Kidney glomerular epithelial cell (primary cell): ENCODE measurements at places on chromosomes 4 and X.

- no peak for DNase-seq
Measured at GRCh38 chr4:1967512-1968149, 41.1 kb downstream of the NELFA start.

DNA sequence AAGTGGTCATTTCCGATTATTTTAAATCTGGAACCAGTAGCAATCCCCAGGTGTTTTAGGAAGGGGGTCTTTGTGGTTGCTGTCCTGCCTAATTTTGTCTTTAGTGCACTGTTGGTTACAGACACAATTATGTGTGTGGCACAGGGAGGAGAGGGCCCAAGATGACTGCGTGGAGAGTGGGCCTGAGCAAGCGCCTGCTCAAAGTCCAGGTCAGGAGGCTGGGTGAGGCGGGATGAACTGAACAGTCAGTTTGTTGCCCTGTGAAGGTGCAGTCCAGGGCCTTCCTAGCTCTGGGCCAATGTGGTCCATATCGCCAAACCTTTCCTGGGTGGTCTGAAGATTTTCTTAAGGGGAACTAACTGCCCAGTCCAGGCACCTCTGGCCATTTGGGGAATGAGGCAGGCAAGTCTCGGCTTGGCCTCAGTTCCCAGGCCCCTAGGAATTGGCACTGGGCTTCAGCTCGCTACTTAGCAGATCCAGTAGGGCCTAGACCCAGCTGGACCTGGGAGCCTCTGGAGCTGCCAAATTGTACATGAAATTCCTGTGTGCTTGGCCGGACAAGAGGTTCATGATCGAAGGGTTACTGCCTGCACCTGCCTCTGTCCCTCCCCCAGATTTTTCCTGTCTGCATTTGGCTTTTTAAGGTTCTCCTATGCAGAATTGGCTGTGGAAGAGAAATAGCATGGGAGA lies 47.6 kb downstream of the ANAPC4 start:
- no peak for DNase-seq

DNA sequence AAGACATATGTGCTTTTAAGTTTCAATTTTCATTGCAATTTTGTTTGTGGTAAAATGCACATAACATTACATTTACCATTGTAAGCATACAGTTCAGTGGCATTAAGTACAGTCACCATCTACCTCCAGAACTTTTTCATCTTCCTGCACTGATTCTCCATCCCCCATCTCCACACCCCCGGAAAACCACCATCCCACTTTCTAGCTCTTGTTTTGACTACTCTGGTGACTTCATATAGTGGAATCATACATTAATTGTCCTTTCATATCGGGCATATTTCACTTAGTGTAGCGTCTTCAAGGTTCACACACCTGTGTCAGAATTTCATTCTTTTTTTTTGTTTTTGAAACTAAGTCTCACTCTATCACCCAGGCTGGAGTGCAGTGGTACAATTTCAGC lies 143.5 kb downstream of the GPR143 start:
- no peak for DNase-seq

DNA sequence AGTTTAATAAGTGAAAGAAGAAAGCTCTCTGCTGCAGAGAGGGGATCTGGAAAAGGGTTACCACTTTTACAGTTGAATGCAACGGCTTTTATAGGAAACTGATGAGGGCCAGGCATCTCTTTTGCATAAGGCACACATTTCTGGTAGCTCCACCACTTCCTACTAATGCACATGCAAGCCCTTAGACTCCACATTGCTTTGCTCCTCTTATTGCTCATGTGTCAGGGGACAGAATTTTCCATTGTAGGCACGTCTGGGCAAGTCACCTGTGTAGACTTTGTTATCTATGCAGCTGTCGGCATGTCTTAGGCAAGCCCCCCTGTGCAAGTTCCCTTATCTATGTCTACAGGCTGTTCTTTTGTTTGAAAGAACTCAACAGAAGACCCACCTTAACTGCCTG lies 294.6 kb upstream of the STS start:
- DNase-seq, result no peak

- peak; percentile 37 for DNase-seq
Measured at GRCh38 chr4:108053251-108053711, 63.6 kb downstream of the HADH start.

- no peak for DNase-seq
Measured at GRCh38 chr4:533318-534100, 34.5 kb downstream of the PIGG start.

DNA sequence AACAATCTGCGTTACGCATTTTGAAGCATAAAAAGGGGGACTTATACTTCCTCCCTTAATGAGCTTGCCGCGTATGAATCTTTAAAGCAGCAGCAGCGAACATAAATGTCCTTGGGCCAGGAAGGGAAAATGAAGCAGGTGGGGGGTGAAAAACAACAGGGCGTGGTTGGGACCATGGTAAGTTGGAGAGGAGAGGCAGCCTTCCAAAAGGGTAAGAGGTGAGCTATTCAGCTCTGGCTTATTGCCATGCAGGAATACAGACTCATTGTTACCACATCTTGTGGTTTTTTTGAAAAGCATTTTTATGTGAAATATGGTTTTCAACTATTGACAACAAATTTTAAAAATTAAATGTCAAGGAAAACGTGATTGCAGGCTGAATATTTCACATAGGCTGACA lies 710.7 kb upstream of the FAM241A start:
- no peak for DNase-seq

- no peak for DNase-seq
Measured at GRCh38 chrX:39931529-39932282, 166.1 kb downstream of the BCOR start.

DNA sequence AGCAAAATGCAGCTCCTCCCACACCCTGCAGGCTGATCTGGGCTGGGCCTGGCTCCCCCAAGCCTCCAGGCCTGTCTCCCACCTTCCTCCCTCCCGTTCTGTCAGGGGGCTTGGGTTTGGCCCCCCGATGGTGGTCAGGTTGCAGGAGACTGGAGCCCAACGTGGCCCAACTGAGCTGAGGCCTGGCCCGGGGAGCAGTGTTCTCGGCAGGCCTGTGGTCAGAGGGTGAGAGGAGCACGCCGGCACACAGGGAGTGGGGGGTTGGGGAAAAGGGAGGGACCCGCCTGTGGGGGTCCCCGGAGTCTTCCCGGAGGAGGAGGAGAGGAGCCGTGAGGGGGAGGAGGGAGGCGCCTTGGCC lies 43.2 kb upstream of the NKX1-1 start:
- DNase-seq, result no peak

DNA sequence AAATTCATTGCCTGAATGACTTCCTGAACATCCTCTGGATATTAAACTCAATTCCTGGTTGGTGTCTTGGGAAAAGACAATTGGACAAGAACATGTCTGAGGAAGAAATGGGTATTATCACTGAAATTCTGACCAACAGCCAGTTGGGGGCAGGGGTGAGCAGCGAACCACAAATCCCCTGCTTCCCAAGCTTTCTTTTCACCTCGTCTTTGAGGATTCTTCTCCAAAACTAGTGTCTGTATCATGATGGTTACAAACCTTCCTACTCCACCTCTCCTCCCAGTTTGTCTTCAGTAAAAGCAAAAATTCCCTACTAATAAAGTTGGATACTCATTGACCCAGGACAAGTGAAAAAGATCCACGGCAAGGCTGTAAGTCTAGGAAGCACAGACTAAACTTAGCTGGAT lies 48.3 kb upstream of the WDR1 start:
- DNase-seq, result peak; percentile 36

GRCh38 chrX:20595928-20596575 lies 329.3 kb upstream of the RPS6KA3 start:
- no peak for DNase-seq

GRCh38 chr4:142719854-142720541 lies 126.1 kb downstream of the INPP4B start:
- peak; percentile 50 for DNase-seq

GRCh38 chrX:149462849-149463248 lies 42.3 kb downstream of the IDS start:
- no peak for DNase-seq

GRCh38 chrX:54994668-54995351 lies 822 bp upstream of the PFKFB1 start:
- no peak for DNase-seq

GRCh38 chr4:146371812-146372211 lies 149.9 kb downstream of the SLC10A7 start:
- no peak for DNase-seq

- no peak for DNase-seq
Measured at GRCh38 chrX:88325634-88326033, 421.4 kb upstream of the CPXCR1 start.

DNA sequence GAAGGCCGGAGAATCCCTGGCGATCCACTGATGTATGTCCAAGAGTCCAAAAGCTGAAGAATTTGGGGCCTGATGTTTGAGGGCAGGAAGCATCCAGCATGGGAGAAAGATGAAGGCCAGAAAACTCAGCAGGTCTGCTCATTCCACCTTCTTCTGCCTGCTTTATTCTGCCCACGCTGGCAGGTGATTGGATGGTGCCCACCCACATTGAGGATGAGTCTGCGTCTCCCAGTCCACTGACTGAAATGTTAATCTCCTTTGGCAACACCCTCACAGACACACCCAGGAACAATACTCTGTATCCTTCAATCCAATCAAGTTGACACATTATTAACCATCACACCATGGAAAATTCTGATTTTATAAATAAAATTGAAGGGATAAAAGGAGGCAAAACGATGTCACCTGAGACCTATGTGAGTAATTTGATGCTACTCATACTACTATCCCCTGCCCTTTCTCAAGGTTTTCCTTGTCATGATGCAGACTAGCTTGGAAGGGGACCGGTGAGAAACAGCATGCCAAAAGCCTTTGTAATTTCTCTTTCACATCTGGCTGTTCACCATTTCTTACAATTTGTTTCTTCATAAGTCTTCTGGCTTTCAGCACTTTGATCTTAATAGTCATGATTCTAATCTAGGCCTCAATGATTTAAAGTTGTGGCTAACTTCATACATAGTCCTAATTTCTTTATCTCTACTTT lies 9.7 kb upstream of the PYURF start:
- no peak for DNase-seq

- DNase-seq, result no peak
Measured at GRCh38 chr4:119286377-119287002, 35.4 kb downstream of the FABP2 start.

DNA sequence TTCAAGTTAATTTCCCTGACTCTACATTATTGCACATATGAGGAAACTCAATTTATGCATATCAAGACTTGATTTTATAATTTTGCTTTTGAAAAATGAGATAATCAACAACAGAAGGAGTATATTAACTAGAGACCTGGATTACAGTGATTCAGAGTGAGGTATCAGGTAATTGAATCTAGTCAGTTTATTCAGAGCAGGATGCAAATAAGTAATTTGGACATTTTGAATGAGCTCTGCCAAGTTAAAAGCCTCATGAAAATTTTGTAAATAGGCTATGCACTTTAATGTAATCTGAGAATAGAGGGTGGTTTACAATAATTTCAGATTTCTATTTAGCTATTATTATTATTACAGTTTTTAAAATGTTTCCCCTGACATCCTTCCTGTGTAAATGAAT lies 203.7 kb upstream of the EMCN start:
- no peak for DNase-seq

- DNase-seq, result no peak
Measured at GRCh38 chr4:54930226-54930625, 195.2 kb downstream of the KDR start.

DNA sequence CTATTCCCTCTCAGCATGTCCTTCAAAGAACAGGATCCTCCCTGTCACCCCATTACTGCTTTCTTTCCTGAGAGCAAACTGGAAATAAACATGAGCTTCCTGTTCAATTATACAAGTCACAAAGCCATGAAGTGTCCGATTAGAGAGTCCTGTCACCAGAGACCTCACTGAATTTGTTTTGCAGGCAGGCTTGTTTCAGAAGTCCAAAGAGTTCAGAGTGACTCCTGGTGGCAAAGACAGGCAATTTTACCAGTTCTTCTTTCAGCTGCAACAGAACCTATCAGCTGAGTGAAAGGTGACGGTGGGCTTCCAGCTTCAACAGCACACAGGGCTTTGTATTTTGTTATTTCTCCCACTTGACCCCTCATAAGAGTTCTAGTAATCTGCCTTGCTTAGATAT lies 6.4 kb downstream of the ELK1 start:
- no peak for DNase-seq

DNA sequence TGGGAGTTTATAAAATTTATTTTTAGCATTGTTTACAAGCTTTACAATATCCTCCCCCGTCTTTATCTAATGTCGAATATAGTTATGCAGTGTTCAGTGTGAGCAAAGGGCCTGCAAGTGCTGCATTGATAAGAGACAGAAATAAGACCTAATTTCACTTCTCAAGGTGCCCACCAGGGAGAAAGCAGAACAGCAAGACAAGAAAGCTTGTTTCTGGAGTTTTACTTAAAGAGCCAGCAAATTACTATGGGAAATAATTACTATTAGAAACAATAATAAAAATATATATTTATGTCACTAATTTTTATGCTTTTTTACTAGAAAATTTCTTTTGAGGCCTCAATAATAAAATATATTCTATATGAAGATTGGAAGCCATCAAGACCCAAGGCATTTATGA lies 2677.7 kb downstream of the ARAP2 start:
- no peak for DNase-seq

DNA sequence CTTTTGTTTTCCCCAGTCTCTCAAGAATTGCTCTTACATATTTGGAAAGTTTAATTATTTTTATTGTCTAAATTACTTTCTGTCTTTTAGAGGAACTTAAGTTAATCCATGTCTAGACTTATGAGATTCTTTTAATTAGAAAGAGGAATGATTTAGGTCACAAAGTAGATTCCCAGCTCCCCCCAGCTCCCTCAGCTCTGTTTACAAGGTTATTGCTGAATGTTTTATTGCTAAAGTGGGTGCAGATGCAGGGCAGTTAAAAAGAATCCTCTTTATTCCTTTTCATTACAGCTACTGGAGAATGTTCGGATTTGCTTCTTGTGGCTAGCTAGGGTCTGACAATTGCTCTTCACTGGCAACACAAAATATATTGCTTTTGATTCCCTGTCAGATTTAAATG lies 33.7 kb upstream of the CCKAR start:
- no peak for DNase-seq

DNA sequence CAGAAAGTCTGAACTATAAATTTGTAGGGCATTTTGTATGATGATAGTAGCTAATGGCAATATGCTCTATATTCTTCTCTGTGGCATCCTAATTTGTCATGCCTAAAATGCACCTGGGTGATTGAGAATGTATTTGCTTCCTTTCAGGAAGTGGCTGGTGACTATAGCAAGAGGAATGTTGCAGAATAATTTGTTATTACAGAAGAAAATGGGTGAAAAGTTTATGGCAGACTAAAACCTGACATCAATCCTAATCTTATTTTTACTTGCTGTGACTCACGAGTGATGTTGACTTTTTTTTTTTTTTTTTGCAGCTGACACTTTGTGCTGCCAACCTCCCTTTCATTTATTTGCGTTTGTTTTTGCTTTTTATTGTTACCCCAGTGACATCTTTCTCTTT lies 141.1 kb downstream of the MSL3 start:
- DNase-seq, result peak; percentile 64
